ENCODE measurements at places on chromosomes 4 and X.

DNA sequence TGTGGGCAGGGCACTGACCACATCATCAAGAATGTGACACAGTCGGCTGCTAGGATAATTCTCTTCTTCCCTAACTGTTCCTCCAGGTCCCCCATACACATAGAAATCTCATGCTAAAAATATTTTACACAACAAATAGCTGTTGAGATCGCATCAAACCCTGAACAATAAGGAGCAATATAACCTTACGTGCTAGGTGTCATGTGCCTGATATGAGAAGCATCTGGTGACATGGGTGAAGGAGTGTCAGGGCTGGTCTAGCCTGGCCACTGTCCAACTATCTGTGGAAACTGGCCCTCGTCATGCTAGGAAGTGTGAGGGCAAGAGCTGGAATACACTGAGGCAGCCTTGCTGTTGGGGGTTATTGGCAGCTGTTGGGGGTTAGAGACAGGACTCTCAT is 167.3 kb upstream of the PGRMC2 start:
- DNase-seq = no peak

DNA sequence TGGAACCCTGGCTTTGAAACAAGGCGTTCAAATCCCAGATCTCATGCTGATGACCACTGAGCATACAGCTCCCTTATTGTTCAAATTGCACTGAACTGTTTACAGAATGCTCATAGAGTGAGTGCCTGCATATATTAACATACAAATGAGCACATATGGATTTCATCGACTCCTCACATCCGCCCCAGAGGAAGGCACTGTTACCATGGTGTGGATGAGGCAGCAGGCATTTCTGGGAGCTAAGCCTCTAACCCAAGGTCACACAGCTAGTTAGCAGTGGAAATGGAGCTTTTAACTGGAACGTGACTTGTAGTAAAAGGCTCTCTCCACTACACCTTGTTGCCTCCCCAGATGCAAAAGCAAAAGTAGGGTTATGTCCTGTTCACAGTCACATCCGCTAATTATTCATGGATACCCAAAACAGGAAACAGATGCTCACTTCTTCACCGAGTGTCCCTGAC is 289.7 kb downstream of the STK32B start:
- no peak for DNase-seq

DNA sequence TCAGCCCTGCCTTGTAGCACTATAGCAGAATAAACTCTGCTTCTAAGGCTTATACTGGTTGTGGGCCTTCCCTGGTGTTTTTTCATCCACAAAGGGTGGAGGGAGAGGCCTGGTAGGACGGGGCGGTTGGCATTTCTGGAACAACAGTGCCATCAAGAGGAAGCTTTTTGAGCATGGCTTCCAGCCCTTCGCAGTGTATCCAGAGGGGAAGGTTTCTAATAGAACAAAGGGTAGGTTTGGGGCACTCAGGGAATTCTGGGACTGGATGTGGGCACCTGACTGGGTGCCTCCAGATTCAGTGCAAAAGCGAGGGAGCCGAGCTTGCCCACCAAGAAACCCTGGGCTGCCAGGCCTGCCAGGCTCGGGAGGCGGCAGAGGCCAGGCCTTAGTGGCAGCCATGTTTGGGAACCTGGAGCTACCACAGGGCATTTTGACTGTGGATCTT is 229.6 kb upstream of the AGTR2 start:
- no peak for DNase-seq

DNA sequence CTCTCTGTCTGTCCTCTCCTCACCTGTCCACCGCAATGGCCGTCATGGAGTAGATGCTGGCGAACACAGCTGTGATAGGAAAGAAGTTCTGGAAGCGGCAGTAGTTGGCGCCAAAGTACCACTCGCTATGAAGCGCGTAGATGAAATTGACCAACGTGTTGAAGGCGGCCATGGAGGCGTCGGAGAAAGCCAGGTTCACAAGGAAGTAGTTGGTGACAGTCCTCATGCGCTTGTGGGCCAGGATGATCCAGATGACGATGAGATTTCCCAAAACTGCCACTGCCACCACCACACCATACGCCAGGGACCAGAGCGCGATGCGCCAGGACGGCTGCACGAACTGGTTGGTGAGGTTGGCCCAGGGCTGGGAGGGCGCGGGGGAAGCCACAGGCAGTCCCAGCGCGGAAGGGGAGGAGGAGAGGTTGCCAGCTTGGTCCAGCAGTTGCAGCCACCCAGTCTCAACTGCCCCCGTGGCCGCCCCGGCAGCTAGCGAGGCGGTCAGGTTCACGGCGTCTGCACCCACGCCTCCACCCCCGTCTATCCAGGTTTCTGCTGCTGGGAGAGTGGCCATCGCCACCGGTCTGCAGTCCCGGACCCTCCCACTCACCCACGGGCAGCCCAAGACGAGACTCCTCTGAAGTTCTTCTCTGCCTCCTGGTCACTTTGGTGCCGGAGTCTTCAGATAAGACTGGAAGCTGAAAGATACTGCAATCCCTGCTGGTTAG is 518 bp downstream of the TACR3 start:
- no peak for DNase-seq

DNA sequence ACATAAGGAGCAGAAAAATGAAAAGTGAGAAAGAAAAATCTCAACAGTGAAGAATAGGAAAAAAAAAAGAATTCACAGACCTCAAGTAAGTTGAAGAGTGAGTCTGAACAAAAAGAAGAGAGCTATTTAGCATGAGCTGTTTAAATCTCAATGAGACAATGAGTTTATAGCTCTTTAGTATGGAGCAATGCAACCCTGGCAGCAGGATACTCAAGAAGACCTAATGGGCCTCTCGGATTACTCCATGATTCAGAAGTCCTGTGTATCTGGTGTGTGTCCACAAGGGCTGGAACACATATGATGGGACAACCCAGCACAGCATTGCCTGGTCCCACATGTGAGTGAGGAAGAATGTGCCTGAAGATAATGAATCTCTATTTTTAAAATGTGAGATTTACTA is 563.1 kb upstream of the INTU start:
- DNase-seq = no peak

- DNase-seq = no peak
Observed at GRCh38 chr4:81786063-81786763, 314.5 kb upstream of the RASGEF1B start.

DNA sequence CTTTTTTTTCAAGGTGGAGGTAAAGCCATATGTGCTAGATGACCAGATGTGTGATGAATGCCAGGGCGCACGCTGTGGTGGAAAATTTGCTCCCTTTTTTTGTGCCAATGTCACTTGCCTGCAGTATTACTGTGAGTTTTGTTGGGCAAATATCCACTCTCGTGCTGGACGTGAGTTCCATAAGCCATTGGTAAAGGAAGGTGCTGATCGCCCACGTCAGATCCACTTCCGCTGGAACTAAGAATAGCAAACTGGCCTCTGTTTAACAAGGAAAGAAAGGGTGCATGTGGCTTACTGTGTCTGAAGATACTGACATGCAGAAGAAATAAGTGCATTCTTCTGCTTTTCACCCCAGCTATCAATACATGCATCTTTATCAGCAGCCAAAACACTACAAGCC is 63.9 kb downstream of the CPEB2 start:
- DNase-seq = no peak

DNA sequence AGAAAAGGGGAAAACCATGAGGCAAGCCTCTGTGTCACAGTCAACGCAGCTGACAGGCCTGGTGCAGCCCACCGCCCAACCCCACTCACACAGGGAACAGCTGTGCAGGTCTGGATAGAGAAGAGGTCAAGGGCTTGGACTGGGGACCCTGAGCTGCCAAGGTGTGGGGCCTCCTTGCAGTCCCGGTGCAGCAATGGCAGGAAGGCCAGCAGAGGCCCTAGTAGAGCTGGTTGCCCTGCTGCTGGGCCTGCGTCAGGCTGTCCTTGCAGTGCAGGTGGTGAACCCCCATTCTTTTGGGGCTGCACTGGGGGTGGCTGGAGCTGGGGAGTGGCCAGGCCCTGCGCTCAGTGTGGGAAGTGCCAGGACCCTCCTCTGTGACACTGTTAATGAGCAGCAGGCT is 482.0 kb downstream of the SMARCA1 start:
- no peak for DNase-seq

- DNase-seq = no peak
Observed at GRCh38 chr4:109441862-109442458, 8.3 kb downstream of the SEC24B start.

GRCh38 chrX:8627796-8628195 is 104.1 kb downstream of the ANOS1 start:
- no peak for DNase-seq

DNA sequence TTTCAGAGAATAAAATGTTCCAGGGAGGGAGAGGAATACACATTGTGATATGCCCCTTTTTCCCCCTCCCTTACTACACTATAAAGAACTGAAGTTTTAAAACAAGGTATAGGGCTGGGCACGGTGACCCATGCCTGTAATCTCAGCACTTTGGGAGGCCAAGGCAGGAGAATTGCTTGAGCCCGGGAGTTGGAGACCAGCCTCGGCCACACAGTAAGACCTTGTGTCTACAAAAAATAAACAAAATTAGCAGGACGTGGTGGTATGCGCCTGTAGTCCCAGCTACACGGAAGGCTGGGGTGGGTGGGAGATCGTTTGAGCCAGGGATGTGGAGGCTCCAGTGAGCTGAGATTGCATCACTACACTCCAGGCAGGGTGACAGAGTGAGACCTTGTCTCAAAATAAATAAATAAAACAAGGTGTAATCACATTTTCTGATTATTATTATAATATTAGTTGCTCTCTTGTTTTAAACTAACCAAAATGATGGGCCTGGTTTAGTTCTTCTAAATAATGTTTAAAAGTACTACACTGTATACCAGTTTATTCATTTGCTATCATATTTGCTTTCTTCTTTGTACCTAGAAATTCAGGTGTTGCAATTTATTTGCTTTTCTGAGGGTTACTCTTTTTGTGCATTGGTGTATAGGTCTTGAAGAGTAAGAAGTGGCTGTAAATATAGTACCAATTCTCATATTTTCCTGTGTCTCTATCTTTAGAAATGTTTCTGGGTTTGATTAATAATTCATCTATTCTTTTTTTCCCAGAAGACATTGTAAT is 8.8 kb downstream of the TBC1D8B start:
- no peak for DNase-seq

GRCh38 chr4:133972586-133972985 is 229.0 kb downstream of the PABPC4L start:
- no peak for DNase-seq

Measured in HuH-7 (cell line).